ENCODE measurements at places on chromosomes 7 and 10.

GRCh38 chr10:52811776-52812175 lies 39.2 kb upstream of the MBL2 start:
- no peak for DNase-seq

GRCh38 chr7:41038211-41038610 lies 664.7 kb downstream of the INHBA start:
- no peak for DNase-seq

- no peak for DNase-seq
Measured at GRCh38 chr10:95509251-95509650, 51.9 kb downstream of the SORBS1 start.

GRCh38 chr7:48427671-48428070 lies 256.4 kb downstream of the ABCA13 start:
- no peak for DNase-seq

- DNase-seq: no peak
Measured at GRCh38 chr7:962401-963081, 8.1 kb upstream of the ADAP1 start.

DNA sequence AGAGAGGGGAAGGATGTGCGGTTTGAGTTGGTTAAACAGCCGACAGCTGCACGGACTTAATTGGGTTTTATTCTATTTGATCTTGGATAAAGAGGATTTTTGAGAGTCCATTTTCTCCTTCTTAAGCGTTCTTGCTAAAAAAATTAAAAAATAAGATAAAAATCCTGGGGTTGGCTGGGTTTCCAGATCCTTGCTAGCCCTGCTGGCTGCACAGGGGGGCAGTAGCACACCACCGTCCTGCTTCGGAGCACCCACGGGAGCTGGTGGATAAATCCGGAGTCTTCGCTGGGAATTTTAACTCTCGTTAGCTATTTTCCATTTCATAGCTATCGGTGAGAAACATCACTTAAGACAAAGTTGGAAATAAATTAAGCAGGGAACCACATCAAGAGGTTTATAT lies 792.0 kb downstream of the TYW1 start:
- DNase-seq: no peak

GRCh38 chr7:70292716-70293115 lies 694.4 kb downstream of the AUTS2 start:
- no peak for DNase-seq

DNA sequence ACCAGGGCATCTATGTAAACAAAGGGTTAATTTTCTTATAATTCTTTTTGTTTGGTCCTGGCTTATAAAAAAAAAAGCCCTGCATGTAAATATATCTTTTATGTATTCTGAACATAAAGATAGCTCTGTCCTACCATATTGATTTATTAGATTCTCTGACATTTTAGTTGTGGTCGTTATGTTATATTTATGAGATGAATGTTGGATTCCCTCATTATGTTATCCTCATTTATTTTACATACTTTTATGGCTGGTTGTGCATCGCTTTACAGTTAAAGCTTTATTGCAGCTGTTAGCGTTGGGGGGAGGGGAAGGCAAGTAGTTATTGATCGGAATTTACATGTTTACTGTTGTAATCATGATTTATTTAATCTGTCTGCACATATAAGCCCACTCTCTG lies 431.5 kb downstream of the LRMDA start:
- no peak for DNase-seq

DNA sequence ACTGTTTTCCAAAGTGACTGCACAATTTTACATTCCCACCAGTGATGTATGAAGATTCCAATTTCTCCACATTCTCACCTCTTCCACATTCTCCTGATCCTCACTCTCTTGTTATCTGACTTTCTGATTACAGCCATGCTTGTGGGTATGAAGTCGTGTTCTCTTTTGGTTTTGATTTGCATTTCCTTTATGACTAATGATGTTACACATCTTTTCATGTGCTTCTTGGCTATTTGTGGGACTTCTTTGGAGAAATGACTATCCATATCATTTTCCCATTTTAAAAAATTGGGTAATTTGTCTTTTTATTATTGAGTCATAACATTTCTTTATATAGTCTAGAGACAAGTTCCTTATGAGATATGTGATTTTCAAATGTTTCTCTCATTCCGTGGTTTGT lies 10.5 kb upstream of the GIMAP8 start:
- no peak for DNase-seq

GRCh38 chr7:3151784-3152183 lies 108.1 kb upstream of the CARD11 start:
- no peak for DNase-seq

GRCh38 chr7:144622745-144623144 lies 213.1 kb downstream of the TPK1 start:
- DNase-seq: no peak

- no peak for DNase-seq
Measured at GRCh38 chr7:38068461-38068860, 109.6 kb upstream of the STARD3NL start.

DNA sequence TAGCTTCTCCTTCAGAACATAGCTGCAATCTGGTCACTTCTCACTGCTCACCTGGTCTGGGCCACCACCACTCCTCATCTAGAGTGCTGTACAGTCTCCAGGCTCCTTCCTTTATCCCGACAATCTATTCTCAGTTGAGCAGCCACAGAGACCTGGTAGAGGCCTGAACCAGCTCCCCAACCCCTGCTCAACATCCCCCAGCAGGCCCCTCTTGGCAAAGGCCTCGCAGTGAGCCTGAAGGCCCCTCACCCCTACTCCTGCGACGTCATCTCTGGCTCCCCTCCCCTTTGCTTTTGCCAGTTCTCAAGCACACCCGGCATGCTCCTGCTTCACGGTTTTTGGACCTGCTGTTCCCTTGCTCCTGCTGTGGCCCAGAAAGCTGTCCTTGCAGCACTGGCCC lies 113.9 kb downstream of the ARHGAP22 start:
- DNase-seq: no peak

GRCh38 chr7:40978047-40978446 lies 724.8 kb downstream of the INHBA start:
- DNase-seq: no peak

DNA sequence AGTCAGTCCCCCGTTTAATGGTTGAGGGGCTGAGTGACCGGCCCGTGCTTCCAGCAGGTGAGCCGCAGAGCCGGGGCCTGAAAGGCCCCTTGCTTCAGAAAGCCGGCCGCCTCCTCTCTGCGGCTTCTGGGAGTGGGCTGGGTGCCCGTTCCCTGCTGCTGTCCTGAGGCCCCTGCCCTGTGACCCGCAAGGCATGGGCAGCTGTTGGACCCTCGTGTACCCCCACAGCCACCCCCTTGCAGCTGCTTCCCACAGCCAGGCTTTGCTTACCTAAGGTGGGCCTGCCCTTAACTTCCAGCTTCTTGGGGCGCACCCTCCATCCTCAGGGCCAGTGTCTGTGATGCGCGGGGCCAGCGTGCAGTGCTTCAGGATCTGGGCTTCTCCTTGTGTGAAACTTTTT lies 26.6 kb downstream of the PFKFB3 start:
- DNase-seq: no peak

- DNase-seq: no peak
Measured at GRCh38 chr7:90709501-90710465, 113.7 kb downstream of the CDK14 start.

DNA sequence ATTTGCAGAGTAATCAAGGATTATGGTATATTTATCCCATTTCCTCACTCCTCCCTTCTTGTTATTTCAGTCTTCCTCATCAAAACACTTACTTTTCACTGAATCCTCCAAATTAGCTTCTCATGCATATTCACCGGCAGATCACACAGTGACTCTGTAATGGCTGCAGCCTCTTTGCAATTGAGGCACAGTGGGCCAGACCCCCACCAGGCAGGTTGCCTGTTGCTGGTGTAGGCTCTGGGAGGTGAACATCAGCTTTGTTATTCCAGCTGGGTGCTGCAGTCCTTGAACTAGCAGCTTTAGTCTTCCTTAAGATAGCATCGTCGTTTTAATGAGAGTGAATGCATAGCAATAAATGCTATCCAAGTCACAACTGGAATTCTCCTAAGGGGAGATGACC lies 449.3 kb downstream of the CNTNAP2 start:
- no peak for DNase-seq

GRCh38 chr7:22559829-22560489 lies 60.0 kb upstream of the STEAP1B start:
- peak; percentile 47 for DNase-seq

- DNase-seq: no peak
Measured at GRCh38 chr10:95651346-95652060, 5.0 kb downstream of the ALDH18A1 start.

- no peak for DNase-seq
Measured at GRCh38 chr10:79390057-79390456, 42.8 kb downstream of the PPIF start.
